A172 (cell line): ENCODE measurements at places on chromosomes 3 and 15. TPM values are rescaled to one million over a fixed set of nuclear protein-coding genes. Genes with fewer than 3 reads are reported as not detected.
A peak's percentile ranks its signal among the peaks of the same experiment; 100 is the strongest.

- DNase-seq = no peak
Measured at GRCh38 chr15:71677352-71677751, 133.0 kb upstream of the NR2E3 start.

DNA sequence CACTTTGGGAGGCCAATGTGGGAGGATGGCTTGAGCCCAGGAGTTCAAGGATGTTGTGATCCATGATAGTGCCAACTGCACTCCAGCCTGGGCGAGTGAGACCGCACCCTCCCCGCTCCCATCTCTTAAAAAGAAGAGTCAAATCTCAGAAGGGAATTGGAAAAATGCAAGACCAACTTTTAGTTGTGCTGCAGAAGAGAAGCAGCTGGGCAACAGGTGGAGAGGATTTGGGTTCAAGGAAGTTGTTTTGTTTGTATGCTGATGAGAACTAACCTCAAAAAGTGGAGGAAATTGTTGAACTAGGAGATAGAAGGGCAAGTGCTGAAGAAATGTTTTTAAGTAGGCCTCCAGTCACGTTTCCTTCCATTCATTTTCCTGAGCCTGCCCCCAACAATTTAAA is 12.8 kb upstream of the PDCD7 start:
- no peak for DNase-seq

GRCh38 chr3:120477781-120478180 is 27.0 kb upstream of the FSTL1 start:
- DNase-seq = no peak

DNA sequence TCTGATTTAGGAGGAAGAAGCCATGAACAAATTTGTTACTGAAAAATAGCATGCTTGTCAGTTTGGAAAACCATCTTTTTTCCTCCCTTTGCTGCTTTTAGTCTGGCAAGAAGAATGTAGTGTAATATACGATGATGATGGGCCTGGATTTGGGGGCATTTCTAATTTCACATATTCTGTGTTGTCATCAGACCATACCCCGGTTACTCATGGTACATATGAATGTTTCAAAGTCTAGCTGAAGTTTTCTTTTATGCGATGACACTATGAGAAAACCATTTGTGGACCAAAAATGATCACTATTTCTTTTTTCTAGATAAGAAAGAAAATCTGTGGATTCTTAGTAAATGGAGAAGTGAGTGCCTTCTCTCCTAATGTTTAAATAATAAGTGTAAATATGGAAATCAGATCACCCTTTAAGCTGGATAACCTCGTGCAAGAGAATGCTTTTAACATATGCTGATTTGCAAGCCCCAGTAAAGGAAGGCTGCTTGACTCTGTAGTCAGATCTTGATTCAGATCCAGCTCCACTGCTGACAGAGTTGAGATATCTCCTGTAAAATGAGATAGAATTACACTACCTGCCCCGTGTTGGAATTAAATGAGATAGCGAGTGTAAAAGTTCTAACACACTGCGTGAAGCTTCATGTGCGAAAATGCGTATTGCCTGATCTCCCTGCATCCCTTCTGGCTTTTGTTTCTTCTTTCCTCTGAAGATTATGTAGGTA is 3.0 kb downstream of the MEF2A start:
- no peak for DNase-seq

Gene ZKSCAN7
- total RNA-seq = not detected in 2 replicates

Gene SLC12A1
- total RNA-seq = not detected in 2 replicates

GRCh38 chr3:54939557-54940300 is 11.9 kb upstream of the LRTM1 start:
- peak; percentile 16 for DNase-seq

DNA sequence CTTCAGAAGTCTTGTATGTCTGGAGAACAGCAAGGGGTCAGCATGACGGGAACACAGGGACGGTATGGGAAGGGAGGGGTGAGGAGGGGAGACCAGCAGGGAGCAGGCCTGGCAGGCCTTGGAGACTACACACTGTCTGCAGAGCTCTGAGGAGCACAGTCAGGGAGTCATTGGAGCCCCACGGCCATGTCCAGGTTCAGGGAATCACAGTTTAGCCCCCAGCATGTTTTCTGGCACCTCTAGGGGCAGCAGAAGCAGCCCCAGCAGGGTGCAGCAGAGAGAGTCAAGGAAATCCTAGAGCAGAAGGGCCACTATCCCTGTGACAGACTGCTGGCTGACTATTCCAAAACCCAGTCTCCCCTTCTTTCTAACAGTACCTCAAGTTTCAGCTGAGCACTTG is 3.2 kb downstream of the LAMP3 start:
- DNase-seq = no peak

Gene BCHE
- total RNA-seq = 31.1 and 40.3 TPM in 2 replicates

Gene DNAH12
- 0.12 TPM in 1 of 2 replicates, not detected in the other for total RNA-seq

DNA sequence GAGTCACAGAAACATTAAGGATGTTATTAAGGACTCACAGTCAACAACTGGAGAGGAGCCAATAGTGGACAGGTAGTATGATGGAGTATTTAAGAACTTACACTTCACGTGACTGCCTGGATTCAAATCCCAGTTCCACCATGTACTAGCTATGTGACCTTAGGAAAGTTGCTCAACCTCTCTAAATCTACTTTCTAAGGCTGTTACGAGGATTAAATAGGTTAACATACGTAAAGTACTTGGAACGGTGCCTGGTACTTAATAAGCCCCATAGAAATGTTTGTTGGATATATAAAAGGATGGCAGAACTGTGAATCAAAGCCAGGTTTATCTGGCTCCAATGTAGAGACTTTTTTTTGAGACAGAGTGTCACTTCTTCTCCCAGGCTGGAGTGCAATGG is 24.4 kb downstream of the THRB start:
- no peak for DNase-seq

GRCh38 chr3:124615896-124616543 is 114.2 kb upstream of the UMPS start:
- no peak for DNase-seq
